ENCODE measurements at places on chromosomes 3 and 15.

GRCh38 chr3:10367506-10367905 is 46.6 kb upstream of the SEC13 start:
- DNase-seq, result no peak

DNA sequence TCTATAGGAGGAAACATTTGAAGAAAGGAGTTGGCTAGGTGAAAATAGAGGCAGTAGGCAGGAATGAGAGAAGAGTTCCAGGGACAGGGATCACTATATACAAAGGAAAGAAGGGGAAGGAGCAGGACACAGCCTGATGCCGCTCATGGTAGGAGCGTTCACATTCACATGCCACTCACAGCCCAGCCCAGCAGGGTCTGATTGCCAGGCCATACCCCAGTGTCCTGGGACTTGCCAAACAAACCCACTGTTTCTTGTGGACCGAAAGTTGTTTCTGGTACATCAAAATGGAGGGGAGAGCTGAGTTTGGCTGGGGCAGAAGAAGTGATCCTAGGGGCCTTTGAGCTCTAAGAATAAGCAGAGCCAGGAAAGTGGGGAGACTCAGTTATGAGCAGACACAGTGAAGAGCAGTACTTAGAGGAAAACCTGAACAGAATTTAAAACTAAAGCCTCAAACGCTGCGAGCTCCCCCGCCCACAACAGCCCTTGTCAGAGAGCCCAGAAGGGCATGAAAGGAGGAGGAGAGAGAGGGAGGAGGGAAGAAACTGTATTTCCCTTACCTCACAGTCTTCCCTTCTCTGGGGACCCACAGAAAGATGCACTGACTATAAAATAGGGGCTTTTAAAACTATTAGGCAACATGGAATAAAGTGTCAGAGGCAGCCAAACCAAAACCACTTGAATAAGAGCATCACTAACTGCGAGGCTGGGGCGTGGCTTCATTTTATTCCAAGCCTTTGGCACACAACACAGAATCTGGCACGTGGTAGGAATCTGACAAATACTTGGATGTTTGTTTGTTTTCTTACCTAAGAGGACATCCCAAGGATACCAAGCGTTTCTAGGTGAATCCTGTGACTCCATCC is 129.0 kb downstream of the RPL22L1 start:
- DNase-seq, result no peak

DNA sequence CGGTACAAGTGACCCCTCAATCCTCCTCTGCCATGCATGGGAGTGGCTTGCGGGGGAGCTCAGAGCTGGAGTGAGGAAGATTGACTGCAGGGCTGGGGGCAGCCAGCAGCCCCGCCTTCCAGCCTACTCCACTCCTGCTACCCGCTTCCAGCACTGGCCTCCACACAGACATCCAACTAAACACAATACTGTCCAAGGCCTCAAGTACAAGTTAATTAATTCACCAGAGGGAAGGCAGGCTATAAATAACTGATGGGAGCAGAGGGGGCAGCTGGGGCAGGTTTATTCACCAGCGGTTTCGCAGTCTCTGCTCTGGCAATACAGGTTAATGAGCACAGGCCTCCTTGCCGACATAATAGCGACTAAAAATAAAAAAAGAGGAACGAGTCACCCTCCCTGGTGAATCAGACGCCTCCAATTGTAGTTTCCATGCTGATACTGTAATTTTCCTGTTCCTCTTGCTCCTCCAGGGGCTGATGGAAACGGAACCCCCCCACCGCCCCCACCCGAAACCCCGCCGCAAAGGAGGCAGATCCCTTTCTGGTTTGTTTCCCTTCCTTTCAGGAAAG is 166.4 kb upstream of the TLE3 start:
- no peak for DNase-seq

GRCh38 chr3:170869645-170870593 is at the start of gene RPL22L1:
TSS of gene RPL22L1 (minus strand) at chr3:170870195. CDS start at chr3:170870167, 28 bp downstream.
- peak; percentile 81 for DNase-seq

DNA sequence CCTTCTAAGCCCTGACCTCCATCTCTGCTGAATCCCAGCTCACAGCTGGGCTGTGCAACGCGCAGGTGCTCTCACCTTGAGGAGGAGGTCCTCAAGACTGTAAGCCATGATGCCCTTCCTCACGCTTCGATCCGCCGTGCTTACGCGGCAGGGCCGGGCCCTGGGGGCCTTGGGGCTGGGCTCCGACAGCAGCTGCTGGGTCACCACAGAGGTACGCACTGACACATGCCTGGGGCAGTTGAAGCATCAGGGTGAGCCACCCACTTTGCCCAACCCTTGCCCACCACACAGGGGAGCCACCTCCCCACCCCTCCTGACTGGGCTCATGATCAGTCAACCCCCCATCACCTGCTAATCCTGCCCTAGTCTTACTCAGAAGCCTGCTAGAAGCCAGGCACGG is 3.1 kb downstream of the CIDEC start:
- no peak for DNase-seq

GRCh38 chr3:40718209-40718608 is 193.4 kb downstream of the ZNF621 start:
- no peak for DNase-seq

DNA sequence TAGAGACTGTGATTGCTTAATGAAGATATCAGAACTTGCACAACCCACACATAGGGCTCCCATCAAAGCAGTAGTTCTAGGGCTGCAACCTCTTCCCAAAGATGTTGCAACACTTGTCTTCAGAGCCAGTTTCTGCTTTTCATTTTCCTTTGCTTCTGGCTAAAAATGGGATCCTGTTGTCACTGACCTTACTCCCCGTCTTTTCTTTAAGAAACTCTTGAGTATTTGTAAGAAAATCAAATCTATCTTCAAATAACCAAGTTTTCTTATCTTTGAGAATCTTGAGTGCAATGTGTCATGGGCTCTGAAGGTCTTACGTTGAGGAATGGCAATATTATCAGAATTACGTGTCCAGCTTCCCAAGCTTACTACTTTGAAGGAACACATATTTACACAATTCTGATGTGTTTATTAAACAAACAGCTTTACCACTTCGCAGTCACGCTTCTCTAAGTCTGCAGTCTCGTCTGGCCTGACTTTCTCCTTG is 24.1 kb downstream of the CACNA1D start:
- no peak for DNase-seq

- peak; percentile 84 for DNase-seq
These were observed at the start of gene RPL29 for GRCh38 chr3:51995346-51996163. TSS of gene RPL29 (minus strand) at chr3:51995895. CDS start at chr3:51995461, 434 bp downstream.

DNA sequence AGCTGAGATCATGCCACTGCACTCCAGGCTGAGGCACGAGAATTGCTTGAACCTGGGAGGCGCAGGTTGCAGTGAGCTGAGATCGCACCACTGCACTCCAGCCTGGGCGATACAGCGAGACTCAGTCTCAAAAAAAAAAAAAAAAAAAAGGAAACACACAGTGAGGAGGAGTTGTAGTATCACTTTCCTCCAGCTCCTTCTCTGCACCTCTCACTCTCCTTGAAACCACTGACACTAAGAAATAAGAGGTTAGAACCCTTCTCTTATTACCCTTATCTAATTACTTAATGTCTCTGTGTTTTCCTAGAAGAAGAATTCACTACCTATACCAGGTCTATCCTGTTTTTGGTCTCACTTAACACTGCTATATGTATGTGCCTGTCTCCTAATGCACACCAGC is 31.7 kb downstream of the RAB27A start:
- DNase-seq, result no peak

- DNase-seq, result no peak
These were observed 180.1 kb downstream of the VGLL4 start for GRCh38 chr3:11463591-11463990.

- DNase-seq, result no peak
These were observed 17.6 kb downstream of the LIMD1 start for GRCh38 chr3:45612138-45612537.

- no peak for DNase-seq
These were observed 16.2 kb downstream of the SQOR start for GRCh38 chr15:45650889-45651525.

- DNase-seq, result no peak
These were observed 72.7 kb downstream of the FEZF2 start for GRCh38 chr3:62300617-62301016.

GRCh38 chr3:100210772-100211135 is 50.0 kb upstream of the TBC1D23 start:
- DNase-seq, result no peak

DNA sequence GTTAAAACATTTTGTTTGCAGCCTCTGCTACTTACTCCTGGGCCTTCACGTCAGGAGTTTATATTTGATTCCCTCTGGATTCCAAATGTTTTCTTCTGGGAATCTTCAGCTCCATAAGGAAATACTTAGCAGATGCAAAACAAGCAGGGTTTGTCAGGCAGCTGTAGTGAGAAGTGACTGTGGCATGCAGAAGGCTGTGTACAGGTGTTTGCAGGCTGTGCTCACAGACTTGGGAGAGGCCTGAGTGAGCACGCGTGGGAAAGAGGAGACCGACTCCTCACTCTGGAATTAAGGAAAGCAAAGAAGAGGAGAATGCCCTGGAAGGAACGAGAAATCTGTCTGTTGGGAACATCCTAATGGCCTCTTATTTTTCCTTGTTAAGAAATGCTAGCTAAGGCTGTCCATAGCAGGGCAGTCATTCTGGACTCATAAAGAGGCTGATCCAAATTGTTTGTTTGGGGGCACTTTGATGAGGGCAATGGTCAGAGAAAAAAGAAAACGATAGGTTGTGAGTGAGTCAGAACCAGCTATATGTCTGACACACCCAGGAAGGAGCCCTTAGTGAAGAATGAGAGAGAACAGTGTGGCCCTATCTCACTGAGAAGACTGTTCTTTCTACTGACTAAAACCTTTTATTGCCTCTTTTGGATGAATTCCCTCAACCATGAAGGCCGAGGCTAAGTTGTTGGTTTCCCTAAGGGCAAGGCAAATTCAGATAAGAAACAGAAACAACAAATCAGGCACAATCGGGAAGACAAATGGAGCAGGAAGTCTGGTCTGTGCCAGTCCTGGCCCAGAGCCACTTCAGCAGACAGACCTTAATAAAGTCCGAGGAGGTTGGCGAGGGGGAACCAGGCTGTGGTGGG is 82.6 kb downstream of the TGFBR2 start:
- no peak for DNase-seq

DNA sequence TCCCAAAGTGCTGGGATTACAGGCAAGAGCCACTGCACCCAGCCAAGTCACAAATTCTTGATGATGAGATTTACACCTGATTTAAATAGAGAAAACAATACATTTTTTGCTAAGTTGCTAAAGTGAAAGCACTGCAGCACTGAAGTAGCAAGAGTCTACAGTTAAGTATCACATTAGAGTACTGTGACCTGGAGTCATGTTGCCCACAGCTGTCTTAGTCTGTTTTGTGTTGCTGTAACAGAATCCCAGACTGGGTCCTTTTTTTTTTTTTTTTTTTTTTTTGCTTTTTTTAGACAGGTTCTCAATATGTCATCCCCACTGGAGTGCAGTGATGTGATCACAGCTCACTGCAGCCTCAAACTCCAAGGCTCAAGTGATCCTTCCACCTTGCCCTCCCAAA is 23.2 kb upstream of the GNB4 start:
- no peak for DNase-seq

DNA sequence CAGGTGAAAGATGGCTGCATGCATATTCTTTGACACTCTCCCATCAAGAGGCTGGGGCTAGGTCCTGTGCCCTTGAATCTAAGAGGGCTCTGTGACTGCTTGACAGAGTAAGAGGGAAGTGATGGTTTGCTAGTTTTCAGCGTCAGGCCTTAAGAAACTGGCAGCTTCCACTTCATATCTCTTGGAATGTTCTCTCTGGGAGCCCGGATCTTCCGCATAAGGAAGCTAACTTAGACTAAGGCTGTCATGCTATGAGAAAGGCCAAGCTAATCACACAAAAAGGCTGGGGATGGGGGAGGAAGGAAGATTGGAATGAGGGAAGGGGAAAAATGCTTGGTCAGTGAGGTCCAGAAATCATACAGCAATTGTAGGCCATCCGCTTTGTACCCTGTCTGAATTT is 50.0 kb downstream of the MB21D2 start:
- DNase-seq, result no peak

DNA sequence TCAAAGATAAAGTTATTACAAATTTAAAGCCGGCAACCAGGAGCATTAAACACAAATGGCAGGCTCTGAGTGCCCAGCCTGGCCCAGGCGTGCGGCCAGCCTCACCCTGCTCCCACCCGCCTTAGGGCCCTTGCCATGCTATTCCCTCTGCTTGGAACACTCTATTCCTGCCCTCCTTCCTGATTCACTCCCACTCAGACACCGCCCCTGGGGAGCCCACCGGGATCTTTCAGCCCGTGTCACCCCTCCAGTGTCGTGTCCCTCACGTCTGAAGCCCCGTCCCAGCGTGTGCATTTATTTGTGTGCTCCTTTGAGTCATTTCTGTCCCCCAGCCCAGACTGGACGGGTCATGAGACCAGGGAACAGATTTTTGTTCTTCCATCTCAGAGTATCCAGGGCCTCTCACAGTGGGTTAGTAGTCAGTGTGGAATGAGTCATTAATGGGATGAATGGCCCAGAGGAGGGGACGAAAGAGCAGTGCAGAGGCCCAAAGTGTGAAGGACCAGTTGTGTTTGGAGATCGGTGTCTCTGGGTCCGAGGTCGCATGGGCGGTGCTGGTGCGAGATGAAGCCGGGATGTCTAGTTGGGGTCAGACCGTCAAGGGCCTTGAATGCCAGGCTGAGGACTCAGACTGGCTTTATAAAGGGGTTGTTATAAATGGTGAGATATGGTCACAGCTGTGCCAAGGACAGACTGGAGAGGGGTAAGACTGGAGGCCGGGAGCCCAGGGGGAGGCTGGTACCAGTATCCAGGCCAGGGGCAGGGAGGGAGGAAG is 58.9 kb upstream of the SLC6A6 start:
- DNase-seq, result no peak

GRCh38 chr3:159866201-159866746 is 122.4 kb upstream of the IL12A start:
- no peak for DNase-seq

DNA sequence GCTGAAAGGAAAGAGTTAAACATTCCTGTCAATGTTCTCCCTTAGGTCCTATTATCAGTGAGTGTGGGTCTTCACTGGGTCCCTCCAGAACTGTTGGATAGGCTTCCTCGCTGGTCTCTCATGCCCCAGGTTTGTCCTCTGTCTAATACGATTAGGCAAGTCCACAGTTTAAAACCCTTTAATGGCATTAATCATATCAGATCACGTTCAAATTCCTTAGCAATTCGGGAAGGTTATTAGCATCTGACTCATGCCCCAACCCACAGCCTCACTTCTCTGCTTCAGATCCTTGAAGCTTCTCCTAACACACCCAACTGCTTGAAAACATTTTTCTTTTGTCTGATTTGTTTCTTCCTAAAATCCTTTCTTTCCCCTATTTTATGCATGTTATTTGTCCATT is 224.3 kb upstream of the ATP10A start:
- no peak for DNase-seq
